Stimulated activated CD8-positive, alpha-beta memory T cell treated with anti-CD3 and anti-CD28 coated beads, Interleukin-15, amount 100 ng/mL, for 24 hours (primary cell): ENCODE measurements at places on chromosomes 3 and 15.

DNA sequence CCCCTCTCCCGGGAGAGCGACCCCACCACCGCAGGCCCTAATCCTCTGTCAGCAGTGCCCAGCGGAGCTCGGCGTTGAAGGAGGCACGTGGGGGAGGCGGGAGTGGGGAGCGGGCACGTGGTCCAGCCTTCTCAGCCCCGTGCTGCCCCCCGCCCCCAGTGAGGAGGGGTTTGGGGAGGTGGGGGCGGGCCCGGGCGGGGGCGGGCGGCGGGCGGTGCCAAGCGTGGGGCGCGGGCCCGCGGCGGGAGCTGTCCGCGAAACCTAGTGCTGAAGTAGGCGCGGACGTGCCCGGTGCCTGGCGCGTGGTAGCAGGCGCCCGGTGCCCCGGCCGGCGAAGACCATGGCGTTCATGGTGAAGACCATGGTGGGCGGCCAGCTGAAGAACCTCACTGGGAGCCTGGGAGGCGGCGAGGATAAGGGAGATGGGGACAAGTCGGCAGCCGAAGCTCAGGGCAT, at the start of gene CPLX3:
Gene CPLX3 (plus strand): TSS at position 264 of the 456 bp plus-strand sequence. CDS start 77 bp downstream, at position 341.
- no peak for DNase-seq

DNA sequence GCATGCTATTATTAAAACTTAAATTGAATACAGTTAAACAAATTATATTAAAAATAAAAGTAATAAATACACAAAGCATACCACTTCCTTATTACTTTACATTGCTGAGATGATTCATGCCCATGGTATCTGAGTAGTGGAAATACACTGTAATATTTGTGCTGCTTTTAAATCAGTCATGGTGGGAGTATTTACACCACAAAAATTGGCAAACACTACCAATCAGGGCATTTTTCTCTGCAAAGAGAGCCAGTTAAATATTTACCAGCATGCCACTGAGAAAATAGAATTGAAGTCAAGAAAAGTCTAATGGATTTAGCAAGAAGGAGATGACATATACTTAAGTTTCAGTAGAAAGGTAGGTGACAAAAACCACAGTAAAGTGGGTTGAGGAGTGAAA, 19.6 kb downstream of the PPARG start:
- DNase-seq, result no peak

- no peak for DNase-seq
Observed at GRCh38 chr3:66492672-66493071, 8.2 kb downstream of the LRIG1 start.

GRCh38 chr3:137554242-137554641, 209.9 kb upstream of the SOX14 start:
- DNase-seq, result no peak

DNA sequence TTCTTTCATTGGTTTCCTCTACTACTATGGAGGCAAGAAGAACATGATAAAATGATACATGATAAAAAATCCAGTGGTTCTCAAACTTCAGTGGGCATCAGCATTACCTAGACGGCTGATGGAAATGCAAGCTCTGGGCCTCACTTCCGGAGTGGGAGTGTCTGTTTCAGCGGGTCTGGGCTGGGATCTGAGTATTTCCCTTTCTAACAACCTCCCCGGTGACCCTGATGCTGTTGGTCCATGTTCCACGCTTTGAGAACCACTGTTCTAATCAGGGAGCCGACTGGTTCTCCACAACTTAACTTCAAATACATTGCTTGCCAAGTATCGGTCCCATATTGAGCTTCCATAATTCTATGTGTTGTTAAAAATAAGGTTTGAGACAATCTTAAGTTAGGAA, 712.3 kb upstream of the LMCD1 start:
- no peak for DNase-seq

DNA sequence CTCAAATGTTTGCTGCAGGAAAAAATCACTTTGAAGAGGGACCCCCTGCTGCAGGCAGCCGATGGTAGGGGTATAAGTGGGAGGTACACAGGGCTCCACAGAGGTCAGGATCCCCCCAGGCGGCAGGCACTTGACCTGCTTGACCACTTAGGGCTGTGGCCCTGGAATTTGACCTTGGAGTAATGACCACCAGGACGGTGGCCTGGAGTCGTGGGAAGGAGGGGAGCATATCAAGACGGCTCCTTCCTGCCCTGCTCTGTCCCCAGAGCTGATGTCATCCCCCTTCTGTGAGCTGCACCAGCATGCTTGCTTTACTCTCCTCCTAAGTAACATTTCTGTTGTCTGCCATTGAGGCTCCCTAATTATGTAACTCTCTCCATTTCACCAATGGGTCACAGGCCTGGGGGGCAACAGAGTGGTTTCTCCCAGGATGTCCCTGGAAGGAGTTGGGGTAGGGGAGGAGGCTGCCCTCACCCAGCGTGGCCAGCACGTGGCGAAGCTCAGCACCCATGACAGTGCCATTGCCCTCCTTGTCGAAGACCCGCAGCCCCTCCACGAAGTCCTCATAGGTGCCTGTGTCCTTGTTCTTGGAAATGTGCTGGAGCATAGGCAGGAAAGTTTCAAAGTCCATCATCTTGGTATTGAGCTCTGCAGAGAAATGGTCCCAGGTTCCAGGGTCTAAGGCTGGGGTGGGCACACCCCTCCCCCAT, 4.1 kb downstream of the MYL3 start:
- no peak for DNase-seq

GRCh38 chr3:99313485-99313884, 324.9 kb upstream of the COL8A1 start:
- no peak for DNase-seq

GRCh38 chr15:40941068-40941527, 12.0 kb downstream of the DLL4 start:
- no peak for DNase-seq

DNA sequence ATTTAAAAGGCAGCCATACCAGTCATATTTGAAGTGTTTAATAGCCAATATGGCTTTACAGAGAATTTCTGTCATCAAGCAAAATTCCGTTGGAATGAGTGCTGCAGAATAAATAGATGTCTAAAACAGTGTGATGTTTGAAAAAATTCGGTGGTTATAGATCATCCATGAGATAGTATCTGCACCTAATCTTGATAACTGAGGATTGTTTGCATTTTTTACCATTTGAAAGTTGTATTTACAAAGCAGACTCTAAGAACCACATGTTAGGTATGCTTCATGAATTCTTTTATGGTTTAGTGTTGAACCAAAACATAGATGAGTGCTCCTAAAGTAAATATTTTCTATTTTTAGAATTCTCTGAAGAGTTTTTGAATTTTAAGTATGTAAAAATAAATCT, 476.1 kb downstream of the NAALADL2 start:
- DNase-seq, result no peak

DNA sequence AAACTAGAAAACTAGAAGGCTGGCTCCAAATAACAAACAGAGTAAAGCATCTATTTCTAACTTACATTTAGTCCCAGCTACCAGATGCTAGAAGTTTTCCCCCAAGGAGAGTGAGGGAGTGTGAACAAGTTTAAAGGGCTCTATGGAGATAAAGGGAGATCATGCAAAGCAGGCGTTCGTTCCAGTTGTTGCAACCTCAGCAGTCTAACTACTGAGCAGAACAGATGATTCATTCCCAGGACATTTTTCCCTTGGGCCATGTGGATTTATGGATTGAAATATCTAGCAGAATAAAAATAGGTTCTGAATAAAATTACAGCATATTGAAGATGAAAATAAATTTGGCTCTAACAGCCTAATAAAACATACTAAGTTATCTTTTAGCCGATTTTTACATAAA, 154.8 kb upstream of the TTC14 start:
- no peak for DNase-seq

DNA sequence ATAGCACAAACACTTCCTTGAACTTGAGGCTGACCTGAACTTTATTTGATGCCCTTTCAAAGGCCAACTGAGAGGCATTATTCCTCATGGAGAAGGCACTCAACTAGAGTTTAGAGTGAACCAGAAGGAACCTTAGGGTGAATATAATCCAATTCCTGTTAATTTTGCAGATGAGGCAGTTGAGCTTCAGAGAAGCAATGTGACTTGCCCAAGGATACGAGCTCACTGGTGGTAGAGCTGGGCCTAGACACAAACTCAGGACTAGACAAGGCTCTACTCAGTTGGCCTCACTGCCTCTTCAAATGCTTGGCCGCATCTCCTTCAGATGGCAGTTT, 172.7 kb upstream of the ADAMTS9 start:
- no peak for DNase-seq

GRCh38 chr3:106699122-106699521, 678.1 kb upstream of the CCDC54 start:
- DNase-seq, result no peak

DNA sequence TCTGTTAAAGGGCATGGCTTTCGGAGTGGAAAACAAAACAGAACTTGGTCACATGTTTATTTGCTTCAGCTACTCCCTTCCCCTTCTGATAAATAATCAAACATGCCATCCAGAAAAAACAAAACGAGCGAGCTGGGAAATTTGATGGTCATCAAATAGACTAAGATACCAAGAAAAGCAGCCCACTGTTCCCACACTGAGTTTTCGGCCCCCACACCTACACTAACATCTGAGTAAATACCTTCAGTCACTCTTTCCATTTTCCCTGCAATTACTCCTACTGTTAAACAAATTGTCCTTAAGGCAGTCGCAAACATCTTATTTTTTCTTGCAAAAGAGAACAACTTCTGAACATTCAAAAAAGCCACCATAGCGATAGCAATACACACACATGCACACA, 454.6 kb downstream of the FOXP1 start:
- no peak for DNase-seq

- DNase-seq, result no peak
Observed at GRCh38 chr15:91304786-91305185, 204.7 kb downstream of the SV2B start.

DNA sequence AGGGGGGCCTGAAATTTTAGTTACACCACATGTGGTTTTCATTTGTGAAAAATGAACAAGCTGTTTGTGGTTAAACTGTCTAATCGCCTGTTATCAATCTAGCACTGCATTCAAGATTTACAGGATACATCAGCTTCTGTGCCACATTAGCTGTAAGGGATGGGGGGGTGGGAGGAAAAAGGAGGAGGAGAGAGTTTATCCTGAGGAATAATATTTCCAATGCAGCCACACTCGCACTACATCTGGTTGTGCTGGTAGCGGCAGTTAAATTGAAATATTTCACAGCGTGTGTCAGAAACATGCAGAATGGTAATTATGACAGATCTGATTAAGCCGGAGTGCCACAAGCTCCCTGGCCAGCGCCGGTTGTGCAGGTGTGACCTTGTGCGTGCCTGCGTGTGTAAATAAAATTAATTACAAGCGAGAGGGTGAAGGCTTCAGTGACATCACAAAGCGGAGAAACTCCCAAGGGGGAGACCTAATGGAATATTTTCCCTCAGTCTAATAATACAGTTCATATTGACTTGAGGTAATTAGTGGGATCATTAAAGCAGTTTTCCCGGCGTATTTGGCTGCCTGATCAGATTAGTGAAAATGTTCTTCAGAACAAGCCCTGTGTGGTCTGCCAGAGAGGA, 55.5 kb downstream of the SATB1 start:
- no peak for DNase-seq

DNA sequence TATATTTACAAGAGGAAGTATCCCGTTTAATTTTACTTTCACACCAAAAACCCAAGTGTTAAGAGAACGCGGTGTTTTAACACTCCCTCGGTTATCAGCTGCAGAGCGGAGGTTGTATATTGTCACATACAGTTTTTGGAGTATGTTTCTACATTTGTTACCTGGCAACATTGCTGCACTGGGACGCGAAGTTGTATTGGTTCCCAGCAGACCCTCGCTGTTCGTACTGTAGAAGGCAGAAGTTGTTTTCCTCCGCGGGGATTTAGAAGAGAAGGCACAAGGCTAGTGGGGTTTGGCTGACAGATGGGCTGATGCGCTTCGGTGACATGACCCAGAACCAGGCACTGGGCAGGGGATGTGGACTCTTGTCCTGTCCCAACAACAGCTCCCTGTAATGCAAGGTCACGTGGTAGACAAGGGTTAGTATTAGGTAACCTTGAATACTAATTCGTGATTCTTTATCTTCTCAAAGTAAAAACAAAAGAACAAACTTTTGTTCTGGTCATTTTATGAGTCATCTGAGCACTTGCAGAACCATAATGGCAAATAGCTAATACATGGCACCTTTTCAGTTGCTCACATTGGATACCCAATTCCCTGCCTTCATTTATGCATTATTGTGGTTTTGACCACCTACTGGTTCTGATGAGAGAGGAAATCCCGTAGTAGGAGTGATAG, 230.4 kb upstream of the BHLHE40 start:
- no peak for DNase-seq

DNA sequence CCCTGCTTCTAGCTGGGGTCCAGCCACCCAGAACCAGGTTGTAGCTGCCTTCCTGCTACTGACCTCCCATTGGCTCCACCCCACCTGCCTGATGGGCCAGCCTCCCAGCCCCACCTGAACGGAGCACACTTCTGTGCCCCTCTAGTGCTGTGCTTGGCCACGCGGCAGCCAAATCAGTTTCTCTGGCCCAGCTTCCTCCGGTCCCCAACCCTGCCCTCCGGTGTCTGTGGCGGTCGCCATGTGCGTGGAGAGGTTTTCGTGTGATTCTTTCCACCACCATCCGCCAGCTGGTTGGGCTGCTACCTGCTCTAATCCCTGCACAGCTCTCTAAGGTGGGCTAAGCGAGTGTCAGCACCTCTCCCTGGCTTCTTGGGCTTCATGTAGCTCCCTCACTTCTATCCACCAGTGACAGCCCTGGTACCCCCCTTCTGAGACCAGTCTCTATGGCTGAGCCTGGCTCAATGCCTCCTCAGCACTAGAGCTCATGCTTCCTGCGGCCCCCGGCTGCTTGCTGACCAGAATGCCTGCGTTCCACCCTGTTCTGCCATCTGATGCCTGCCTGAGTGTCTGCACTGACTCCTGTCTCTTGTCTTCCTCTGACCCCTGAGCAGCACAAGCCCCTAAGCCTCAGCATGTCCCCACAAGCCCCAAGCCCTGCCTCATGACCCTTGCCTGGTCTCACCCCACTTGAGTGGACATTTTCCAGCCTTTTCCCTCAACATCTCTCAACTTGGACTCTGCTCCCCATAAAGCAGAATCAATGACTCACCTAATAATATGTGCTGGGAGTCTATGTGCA, 23.2 kb upstream of the MAGEF1 start:
- DNase-seq, result no peak

DNA sequence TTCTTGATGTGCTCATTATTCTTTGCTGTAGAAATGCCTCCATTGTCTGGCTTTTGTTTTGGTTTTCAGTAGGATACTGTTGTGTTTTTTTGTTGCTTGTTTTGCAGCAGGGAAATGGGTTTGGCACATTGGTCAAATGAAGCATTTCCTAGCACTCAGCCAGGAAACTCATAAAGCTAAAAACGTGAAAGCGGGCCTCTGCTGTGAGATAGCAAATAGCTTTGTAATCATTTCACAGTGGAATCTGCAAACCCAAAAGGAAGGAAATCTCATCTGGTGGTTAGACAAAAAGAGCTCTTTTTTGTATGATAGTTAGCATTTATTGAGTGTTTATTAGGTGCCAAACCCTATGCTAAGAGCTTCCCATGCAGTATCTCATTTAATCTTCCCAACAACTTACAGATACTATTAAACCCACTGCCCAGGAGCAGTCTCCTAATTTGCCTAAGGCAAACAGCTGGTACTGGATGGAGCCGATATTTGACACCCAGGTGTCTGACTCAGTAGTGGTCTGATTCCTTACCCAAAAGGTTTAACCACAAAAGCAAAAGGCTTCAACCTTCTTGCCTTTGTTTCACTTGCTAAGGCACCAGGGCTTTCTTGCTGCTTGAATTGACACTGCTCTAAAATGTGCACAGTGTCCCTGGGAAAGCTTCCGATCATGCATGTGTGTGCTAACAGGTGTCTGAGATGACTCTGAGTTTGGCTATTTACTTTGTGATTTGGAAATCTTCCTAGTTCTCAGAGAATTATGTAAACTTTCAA, 527.9 kb upstream of the MDFIC2 start:
- DNase-seq, result no peak

GRCh38 chr15:48891232-48891765, 13.4 kb downstream of the EID1 start:
- no peak for DNase-seq
